Aorta (tissue), 5 donors: ENCODE measurements at places on chromosomes 3 and 15.

DNA sequence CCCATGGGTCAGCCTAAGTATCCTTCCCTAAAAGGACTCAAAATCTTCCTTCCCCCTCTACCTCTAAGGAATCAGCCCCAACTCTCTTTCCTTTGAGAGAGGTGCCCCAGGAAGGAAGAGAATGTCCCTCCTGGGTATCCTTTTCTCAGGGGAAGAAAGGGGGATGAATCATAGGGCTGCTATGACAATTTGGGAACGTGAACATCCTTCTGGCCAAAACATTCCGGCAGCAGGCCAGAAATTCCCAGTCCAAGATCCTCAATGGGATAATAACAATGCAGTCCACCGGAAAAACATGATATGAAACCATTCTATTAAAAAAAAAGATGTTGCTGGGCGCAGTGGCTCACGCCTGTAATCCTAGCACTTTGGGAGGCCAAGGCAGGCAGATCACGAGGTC, 50.8 kb upstream of the CACNA2D3 start:
- H3K27me3 ChIP-seq = no peaks in the 10 kb centered on the region
- no peaks in the 10 kb centered on the region for H3K4me1 ChIP-seq
- H3K4me3 ChIP-seq = no peak overlapping the region
- no peaks in the 10 kb centered on the region for H3K36me3 ChIP-seq
- DNase-seq = no peak
- H3K27ac ChIP-seq = no peak overlapping the region

GRCh38 chr3:22933051-22933840, 269.9 kb upstream of the UBE2E2 start:
- H3K27ac ChIP-seq = no peak overlapping the region
- H3K27me3 ChIP-seq = no peaks in the 10 kb centered on the region
- DNase-seq = no peak

DNA sequence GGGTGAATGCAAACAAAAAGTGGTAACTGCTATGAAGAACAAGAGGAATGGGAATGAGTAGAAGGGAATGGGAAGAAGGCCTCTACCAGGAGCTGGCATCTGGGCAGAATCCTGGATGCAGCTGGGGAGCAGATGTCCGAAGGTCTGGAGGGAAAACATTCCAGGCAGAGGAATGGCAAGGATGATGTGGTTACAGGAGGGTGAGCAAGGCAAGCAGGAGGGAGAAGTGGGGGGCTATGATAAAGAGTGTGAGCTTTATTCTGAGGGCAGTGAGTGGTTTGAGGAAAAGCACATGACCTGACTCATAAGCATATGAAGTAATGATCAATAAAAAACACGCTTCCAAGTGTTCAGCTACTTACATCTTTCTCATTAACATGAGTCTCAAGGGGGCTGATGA, 17.1 kb downstream of the SKIC8 start:
- H3K27me3 ChIP-seq = no peaks in the 10 kb centered on the region
- H3K36me3 ChIP-seq = peaks cover 4% of the 10 kb centered on the region
- H3K4me3 ChIP-seq = no peak overlapping the region
- no peak for DNase-seq
- no peaks in the 10 kb centered on the region for H3K4me1 ChIP-seq

DNA sequence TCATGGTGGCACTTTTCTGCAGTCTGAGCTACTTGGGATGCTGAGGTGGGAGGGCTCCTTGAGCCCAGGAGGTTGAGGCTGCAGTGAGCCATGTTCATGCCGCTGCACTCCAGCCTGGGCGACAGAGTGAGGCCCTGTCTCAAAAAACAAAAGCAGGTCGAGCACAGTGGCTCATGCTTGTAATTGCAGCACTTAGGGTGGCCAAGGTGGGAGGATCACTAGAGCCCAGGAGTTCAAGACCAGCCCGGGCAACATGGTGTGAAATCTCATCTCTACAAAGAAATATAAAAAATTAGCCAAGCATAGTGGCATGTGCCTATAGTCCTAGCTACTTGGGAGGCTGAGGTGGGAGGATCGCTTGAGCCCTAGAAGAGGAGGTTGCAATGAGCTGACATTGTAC, 10.0 kb downstream of the UBAP1L start:
- H3K4me3 ChIP-seq = no peak overlapping the region
- no peaks in the 10 kb centered on the region for H3K36me3 ChIP-seq
- H3K27ac ChIP-seq = no peak overlapping the region
- H3K27me3 ChIP-seq = no peaks in the 10 kb centered on the region
- H3K4me1 ChIP-seq = no peaks in the 10 kb centered on the region

GRCh38 chr3:156211583-156211982, 91.2 kb downstream of the KCNAB1 start:
- H3K27me3 ChIP-seq = peaks cover 2% of the 10 kb centered on the region
- H3K4me1 ChIP-seq = peaks cover 13% of the 10 kb centered on the region
- no peak for DNase-seq
- peaks cover 3% of the 10 kb centered on the region for H3K36me3 ChIP-seq
- no peak overlapping the region for H3K27ac ChIP-seq

DNA sequence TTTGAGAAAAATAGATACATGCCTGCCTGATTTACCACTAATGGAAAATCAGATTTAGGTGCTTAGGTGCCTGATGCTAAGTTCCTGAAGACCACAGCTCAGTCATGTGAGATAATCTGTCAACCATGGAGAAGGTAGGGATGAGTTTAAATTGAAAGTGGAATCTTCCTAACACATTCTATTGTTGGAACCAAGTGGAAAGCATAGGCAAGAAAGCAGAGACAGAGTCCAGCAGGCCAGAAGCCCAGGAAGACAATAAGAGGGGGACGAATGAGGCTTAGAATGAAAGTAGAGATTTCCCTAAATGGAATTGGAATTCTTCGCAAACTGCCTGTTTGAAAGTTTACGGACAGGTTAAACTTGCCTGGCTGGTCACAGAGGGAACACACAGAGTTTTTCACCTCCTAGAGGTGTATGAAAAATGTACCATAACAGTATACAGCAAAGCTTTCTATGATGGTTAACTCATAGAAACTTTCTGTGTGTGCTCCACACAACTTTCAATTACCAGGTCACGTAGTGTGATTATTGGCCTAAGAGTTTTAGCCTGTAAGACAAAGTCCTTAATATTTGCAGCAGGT, 453.8 kb upstream of the KCNMB2 start:
- no peak for DNase-seq
- no peak overlapping the region for H3K27ac ChIP-seq
- H3K4me1 ChIP-seq = no peaks in the 10 kb centered on the region
- no peak overlapping the region for H3K4me3 ChIP-seq
- H3K27me3 ChIP-seq = no peaks in the 10 kb centered on the region
- H3K36me3 ChIP-seq = no peaks in the 10 kb centered on the region

GRCh38 chr3:48715174-48715800, 1.7 kb downstream of the IP6K2 start:
- no peaks in the 10 kb centered on the region for H3K36me3 ChIP-seq
- DNase-seq = no peak
- no peaks in the 10 kb centered on the region for H3K4me1 ChIP-seq
- no peak overlapping the region for H3K4me3 ChIP-seq
- H3K27me3 ChIP-seq = no peaks in the 10 kb centered on the region

DNA sequence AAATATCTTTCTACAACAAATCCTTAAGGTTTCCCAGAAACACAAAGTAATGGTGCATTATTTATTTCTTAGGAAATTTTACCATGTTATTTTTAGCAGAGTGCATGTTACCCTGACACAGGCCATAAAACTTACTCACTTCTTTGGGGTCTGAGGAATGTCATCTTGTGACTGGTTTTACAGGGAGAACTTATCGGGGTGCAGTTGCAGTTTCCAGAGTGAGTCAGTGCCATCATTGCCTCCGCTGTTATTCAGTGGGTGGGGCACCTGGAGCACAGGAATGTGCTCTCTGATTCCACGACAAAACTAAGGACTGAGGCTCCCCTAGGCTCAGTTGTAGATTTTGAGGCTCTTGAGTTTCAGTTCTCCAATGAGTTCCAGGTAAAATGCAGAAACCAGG, 11.1 kb upstream of the GREM1 start:
- H3K36me3 ChIP-seq = no peaks in the 10 kb centered on the region
- H3K4me3 ChIP-seq = no peak overlapping the region
- no peak overlapping the region for H3K27ac ChIP-seq

GRCh38 chr3:116834816-116835215, 125.2 kb downstream of the TUSC7 start:
- DNase-seq = no peak
- no peaks in the 10 kb centered on the region for H3K36me3 ChIP-seq
- no peaks in the 10 kb centered on the region for H3K4me1 ChIP-seq
- no peak overlapping the region for H3K4me3 ChIP-seq
- H3K27ac ChIP-seq = no peak overlapping the region

GRCh38 chr15:83207660-83208366, at the start of gene HDGFL3:
HDGFL3 (minus strand) TSS chr15:83207823; CDS start chr15:83207414, 409 bp downstream.
- H3K27me3 ChIP-seq = no peaks in the 10 kb centered on the region
- H3K36me3 ChIP-seq = no peaks in the 10 kb centered on the region
- DNase-seq = peak; percentile 88
- peak within 1 kb of the TSS; percentile 43 for H3K27ac ChIP-seq
- H3K4me1 ChIP-seq = peaks cover 4% of the 10 kb centered on the region

- H3K27ac ChIP-seq = no peak overlapping the region
- no peak for DNase-seq
- no peaks in the 10 kb centered on the region for H3K27me3 ChIP-seq
- no peaks in the 10 kb centered on the region for H3K36me3 ChIP-seq
Measured at GRCh38 chr3:66762916-66763693, 235.0 kb upstream of the KBTBD8 start.

- peak; percentile 98 for DNase-seq
- H3K4me1 ChIP-seq = peaks cover 2% of the 10 kb centered on the region
- H3K27ac ChIP-seq = no peak within 1 kb of the TSS
Measured at GRCh38 chr15:59656897-59657634, at the start of gene GTF2A2. GTF2A2 (minus strand) TSS chr15:59657515; CDS start chr15:59652277, 5,238 bp downstream.

- no peaks in the 10 kb centered on the region for H3K27me3 ChIP-seq
- no peak overlapping the region for H3K4me3 ChIP-seq
- peaks cover 8% of the 10 kb centered on the region for H3K4me1 ChIP-seq
Measured at GRCh38 chr3:100761951-100762350, 52.7 kb downstream of the TFG start.

DNA sequence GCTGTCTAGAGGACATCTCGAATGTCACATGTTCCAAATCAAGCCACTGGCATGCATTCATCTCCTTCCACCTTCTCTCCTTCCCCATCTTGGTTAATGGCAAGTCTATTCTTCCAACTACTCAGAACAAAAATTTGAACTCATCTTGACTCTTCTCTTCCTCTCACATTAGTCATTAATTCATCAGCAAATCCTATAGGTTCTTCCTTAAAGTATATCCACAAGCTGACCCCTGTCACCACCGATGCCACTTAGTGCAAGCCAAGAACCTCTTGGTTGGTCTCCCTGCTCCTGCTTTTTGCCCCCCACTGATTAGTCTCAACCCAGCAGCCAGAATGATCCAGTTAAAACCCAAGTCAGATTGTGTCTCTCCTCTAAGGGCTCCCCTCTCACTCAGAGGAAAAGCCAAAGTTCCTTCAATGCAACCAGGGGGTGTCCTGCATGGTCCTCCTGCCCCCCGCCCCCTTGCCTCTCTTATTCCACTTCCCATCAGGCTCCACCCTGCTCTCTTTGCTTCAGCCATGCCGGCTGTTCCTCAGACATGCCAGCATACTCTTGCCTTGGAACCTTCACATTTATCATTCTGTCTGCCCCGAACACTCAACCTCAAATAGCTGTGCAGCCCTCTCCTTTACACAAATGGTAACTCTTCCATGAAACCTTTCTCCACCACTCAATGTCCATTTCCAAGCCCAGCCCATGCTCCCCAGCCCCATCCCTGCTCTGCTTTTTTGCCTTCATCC, 1.0 kb upstream of the GALNT15 start:
- H3K27ac ChIP-seq = no peak overlapping the region
- no peak for DNase-seq
- H3K27me3 ChIP-seq = no peaks in the 10 kb centered on the region

DNA sequence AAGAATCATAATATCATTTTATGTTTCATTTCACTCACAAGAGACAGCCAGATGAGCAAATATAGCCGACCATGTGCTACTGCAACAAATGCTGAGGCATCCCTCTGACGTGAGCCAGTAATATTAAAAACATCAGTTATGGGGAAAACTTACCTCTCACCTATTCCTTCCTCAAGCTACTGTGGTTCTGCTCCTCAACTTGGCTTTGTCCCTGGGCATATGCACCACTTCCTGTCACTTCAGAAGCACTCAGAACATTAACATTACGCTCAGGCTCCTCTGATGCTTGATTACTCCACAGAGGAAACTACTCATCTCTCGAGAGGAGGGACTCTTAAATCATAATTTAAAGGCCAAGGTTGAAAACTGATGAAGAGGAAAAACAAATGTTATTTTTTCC, 457.0 kb upstream of the ALCAM start:
- no peak overlapping the region for H3K27ac ChIP-seq
- H3K4me3 ChIP-seq = no peak overlapping the region
- peaks cover 5% of the 10 kb centered on the region for H3K4me1 ChIP-seq
- no peaks in the 10 kb centered on the region for H3K36me3 ChIP-seq
- no peak for DNase-seq
- no peaks in the 10 kb centered on the region for H3K27me3 ChIP-seq

- DNase-seq = no peak
- no peaks in the 10 kb centered on the region for H3K36me3 ChIP-seq
- peaks cover 9% of the 10 kb centered on the region for H3K4me1 ChIP-seq
- peak overlapping the region; percentile 72 for H3K27ac ChIP-seq
Measured at GRCh38 chr15:62453375-62453774, 288.3 kb upstream of the C2CD4B start.

- no peak for DNase-seq
- no peak overlapping the region for H3K27ac ChIP-seq
- no peaks in the 10 kb centered on the region for H3K27me3 ChIP-seq
- H3K4me3 ChIP-seq = no peak overlapping the region
Measured at GRCh38 chr15:50107157-50107556, 11.9 kb downstream of the ATP8B4 start.

DNA sequence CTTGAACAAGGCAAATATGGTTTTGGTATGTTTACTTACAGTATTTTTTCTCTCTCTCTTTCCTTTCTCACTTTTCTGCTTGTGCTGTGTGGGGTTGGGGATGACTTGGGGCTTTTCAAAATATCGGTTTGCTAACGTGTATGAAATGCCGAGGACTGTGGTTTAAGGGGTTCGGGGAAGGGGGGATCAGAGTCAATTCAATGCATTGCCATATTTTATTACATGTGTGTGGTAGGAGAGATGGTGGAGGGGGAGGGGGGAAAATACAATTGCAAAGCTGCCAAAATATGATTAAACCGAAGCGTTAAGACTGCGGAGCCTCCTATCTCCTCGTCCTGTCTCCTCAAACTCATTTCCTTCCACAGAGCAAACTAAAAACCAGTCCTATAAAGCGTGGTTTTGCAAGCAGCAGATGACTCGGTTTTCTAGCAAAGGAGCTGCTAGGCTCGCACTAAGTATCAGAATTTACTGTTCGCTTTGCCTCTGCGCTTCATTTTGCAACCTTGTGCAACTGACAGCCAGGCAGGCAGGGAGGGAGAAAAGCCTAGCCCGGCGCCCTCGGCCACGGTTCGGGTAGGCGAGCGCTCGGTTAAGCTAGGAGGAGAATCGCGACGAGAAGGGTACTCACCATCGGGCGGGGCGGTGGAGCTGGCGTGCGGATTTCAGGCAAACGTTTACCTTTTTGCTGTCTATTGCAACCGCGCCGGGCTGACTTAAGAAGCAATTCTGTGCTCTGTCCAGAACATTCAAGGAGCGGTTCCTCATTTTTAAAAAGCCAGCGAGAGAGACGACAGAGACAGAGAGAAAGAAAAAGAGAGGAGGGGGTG, 4.0 kb upstream of the NR2F2 start:
- DNase-seq = peak; percentile 60
- no peaks in the 10 kb centered on the region for H3K27me3 ChIP-seq
- peak overlapping the region; percentile 96 for H3K4me3 ChIP-seq
- no peak overlapping the region for H3K27ac ChIP-seq

GRCh38 chr3:49813497-49814174, at the start of gene UBA7:
UBA7 (minus strand) TSS chr3:49813953; CDS start chr3:49813787, 166 bp downstream.
- peak; percentile 72 for DNase-seq
- peaks cover 1% of the 10 kb centered on the region for H3K36me3 ChIP-seq

GRCh38 chr3:7201784-7202183, 340.9 kb downstream of the GRM7 start:
- H3K4me1 ChIP-seq = no peaks in the 10 kb centered on the region
- no peak for DNase-seq
- no peak overlapping the region for H3K27ac ChIP-seq
- no peak overlapping the region for H3K4me3 ChIP-seq
